Stimulated activated CD4-positive, alpha-beta T cell treated with anti-CD3 and anti-CD28 coated beads, Interleukin-4, amount 100 ng/mL, for 1 hour (primary cell): ENCODE measurements at places on chromosomes 1 and 21.

DNA sequence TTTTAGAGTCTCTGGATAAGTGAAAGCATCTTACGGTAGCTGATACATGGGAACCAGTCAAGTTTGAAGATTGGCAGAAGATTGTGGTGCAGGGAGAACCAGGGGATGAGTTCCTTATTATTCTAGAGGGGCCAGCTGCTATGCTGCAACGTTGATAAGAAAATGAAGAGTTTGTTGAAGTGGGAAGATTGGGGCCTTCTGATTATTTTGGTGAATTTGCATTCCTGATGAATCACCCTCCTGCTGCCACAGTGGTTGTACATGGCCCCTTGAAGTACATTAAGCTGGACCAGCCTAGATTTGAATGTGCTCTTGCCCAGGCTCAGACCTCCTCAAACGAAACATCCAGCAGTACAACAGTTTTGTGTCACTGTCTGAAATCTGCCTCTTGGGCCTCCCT lies 45.9 kb downstream of the BTBD8 start:
- DNase-seq = no peak

- no peak for DNase-seq
Measured at GRCh38 chr1:58548371-58548770, 1.8 kb upstream of the OMA1 start.

- DNase-seq = no peak
Measured at GRCh38 chr1:76759950-76760349, 107.3 kb upstream of the ST6GALNAC5 start.

DNA sequence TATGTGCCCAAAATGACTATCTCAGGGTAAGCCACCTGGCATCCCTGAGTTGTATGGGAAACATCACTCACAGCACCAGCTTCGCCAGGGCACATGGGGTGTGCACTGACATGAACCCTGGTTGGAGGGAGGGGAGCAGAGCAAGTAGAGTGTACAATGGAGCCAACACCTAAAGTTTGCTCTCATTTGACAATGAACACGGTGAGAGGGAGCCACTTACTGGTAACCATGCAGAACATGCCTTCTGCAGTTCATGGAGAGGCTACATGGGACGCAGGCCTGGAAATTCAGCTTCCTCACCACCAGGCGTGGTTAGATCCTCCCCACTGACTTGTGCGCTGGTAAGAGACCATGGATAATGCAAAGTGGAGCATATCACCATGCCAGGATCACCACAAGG lies 10.0 kb upstream of the CPLANE2 start:
- no peak for DNase-seq

DNA sequence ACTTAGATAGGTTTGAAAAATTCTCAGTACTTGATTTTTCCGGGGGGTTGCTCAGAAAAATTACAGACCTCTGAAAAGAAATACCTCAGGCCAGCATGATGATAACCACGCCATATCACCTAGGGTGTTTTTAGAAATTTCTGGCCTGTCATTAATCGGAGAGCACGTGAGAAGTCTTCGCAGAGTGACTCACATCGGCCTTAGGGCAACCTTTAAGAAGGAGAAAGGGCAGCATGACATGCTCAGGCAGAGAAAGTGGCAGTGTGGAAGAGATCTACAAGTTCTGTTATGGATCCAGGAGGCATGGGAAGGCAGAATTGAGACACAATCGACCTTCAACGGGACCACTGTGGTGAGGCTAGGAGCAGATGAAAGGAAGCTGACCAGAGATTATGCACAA lies 506.3 kb downstream of the LMO4 start:
- no peak for DNase-seq

GRCh38 chr1:11156963-11157362 lies 32.2 kb upstream of the ANGPTL7 start:
- peak; percentile 8 for DNase-seq
